Sigmoid colon (tissue), 7 donors: ENCODE measurements at places on chromosomes 6 and 20. TPM values are rescaled to one million over a fixed set of nuclear protein-coding genes. Genes with fewer than 3 reads are reported as not detected.

- DNase-seq: no peak
Measured at GRCh38 chr6:136923116-136923953, 1.2 kb downstream of the SLC35D3 start.

DNA sequence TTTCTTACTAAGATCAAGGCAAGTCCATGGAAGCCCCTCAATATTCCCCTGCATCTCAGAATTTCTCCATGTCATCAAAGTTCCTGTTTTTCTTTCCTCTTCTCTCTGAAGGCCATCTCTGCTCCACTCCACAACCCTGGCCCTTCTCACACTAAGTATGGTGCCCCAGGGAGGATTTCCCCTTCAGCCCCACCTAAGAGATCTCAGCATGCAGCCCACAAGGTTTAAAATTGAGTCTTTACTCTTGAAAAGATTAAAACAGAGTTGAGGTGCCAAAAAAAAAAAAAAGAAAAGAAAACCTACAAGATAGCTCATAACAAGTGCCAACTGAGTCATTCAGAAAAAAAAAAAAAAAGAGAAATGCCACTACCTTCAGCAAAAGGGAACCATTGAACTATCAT, 36.5 kb upstream of the TNFAIP3 start:
- no peak for DNase-seq

TASP1 gene
- total RNA-seq: 13.0 TPM

GHRH gene
- total RNA-seq: not detected
